Lung (tissue), 17 donors: ENCODE measurements at places on chromosomes 12 and 14. TPM values are rescaled to one million over a fixed set of nuclear protein-coding genes. Genes with fewer than 3 reads are reported as not detected.

DNA sequence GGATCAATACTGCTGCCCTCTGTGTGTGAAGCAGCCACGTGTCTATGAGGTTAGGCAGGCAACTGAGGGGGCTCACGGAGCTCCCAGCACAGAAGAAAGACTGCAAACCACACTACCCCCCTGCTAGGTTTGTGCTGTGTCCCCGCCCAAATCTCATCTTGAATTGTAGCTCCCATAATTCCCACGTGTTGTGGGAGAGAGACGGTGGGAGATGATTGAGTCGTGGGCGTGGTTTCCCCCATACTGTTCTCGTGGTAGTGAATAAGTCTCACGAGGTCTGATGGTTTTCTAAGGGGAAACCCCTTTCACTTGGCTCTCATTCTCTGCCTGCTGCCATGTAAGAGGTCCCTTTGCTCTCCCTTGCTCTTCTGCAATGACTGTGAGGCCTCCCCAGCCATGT is 68.6 kb downstream of the ACTN1 start:
- no peak for DNase-seq
- H3K4me1 ChIP-seq = no peaks in the 10 kb centered on the region
- H3K36me3 ChIP-seq = peaks cover 10% of the 10 kb centered on the region
- no peak overlapping the region for H3K27ac ChIP-seq
- H3K4me3 ChIP-seq = no peak overlapping the region

DNA sequence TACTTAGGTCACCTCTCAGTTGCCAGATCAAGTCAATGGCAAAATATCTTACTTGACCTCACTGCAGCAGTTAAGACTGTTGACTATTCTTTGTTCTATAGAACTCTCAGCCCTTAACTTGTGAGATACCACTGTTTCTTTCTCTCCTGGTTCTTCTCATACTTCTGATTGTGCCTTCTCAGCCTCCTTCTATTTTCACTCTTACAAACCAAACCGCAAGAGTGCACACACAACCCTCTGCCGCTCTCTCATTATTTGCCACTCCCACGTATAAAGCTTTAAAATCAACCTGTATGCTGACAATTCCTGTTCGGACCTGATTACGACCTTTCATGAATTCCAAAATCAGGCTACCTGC is 4.5 kb downstream of the E2F7 start:
- peaks cover 18% of the 10 kb centered on the region for H3K4me1 ChIP-seq
- H3K27me3 ChIP-seq = no peaks in the 10 kb centered on the region
- H3K36me3 ChIP-seq = no peaks in the 10 kb centered on the region
- no peak overlapping the region for H3K27ac ChIP-seq
- H3K4me3 ChIP-seq = no peak overlapping the region

Gene ATP6V1D
- total RNA-seq = 134 TPM

Gene TAS2R7
- not detected for total RNA-seq

Gene PPP1R1A
- 0.98 TPM for total RNA-seq

Gene SDR39U1
- total RNA-seq = 57.1 TPM
